ENCODE measurements at places on chromosomes 1 and 21.

DNA sequence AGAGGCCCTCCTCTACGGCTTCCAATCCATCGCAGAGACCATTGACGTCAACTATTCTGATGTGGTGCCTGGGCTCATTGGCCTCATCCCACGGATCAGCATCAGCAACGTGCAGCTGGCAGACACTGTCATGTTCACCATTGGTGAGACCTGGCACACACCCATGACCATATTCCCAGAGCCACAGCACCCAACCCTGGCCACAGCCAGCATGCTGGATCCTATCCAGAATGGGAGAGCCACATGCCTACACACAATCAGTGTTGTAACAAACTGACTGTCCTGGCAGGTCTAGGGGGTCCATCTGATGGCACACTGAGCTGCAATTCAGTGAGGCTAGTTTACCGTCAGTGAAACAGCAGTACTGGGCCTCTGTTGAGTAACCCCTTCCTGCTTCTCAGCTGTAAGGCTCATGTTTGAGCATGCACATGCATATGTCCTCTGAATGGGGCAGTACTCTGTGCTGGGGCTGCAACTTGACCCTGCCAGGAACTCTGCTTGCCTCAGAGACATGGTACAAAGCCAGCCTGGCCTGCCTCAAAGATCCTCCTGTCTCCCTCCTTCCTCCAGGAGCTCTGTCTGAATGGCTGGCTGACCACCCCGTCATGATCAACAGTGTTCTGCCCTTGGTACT lies 10.8 kb downstream of the IPO13 start:
- no peak for DNase-seq

DNA sequence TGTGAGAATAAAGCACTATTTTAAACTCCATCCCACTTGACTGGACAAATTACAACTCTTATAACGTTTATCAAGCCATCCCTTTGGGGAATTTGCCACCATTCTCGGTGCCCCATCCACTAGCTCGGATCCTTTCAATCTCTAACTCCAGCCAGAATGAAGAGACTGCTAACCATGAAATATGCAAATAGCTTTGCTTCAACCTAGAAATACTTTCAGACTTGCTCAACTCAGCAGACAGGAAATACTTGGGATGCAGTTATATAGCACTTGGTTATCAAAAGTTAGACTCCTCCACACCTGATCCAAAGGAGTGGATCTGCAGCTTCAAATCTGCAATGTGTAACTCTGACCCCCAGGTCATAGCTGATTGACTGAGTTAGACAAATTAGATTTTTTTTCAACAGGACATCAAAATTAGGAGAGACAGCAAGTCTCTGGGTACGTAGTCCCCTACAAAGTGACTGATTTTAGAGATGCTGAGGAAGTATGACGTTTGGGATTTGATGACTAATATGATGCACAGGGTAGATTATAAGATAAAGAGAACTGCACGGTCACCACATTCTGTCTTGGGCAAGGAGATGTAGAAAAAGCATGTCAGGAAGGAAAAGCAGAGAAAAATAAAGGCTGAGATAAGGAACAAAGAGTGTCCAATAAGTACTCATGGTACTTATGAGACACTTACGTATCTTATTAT lies 496.0 kb downstream of the AGBL4 start:
- DNase-seq = no peak

DNA sequence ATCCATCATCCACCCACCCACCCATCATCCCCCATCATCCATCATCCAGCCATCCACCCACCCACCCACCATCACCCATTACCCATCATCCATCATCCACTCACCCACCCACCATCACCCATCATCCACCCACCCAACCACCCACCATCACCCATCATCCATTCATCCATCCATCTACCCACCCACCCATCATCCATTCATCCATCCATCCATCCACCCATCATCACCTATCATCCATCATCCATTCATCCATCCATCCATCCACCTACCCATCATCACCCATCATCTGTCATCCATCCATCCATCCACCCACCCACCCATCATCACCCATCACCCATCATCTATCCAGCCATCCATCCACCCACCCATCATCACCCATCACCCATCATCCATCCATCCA lies 81.5 kb downstream of the ADARB1 start:
- DNase-seq = no peak

DNA sequence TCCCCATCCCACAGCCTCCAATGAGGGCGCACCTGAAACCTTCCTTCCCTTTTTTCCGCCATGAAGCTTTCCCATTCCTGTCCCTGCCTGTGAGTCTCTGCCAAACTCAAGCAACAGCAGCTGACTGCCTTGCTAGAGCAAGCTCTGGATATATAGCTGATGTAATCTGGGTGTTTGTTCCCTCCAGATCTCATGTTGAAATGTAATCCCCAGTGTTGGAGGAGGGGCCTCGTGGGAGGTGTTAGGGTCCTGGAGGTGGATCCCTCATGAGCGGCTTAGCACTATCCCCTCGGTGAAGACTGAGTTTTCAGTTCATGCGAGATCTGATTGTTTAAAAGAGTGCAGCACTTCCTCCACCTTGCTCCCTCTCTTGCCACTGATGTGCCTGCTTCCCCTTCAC lies 204.4 kb upstream of the MAP1LC3C start:
- DNase-seq = no peak

DNA sequence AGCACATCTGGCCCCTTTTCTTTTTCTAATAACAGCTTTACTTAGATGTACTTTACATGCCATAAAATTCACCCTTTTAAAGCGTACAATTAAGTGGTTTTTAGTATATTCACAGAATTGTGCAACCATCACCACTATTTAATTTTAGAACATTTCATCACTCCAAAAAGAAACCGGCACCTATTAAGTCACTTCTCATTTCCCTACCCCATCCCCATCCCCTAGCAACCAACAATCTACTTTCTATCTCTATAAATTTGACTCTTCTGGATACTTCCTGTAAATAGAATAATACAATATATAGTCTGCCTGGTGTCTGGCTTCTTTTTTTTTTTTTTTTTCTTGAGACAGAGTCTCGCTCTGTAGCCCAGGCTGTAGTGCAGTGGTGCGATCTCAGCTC lies 59.5 kb upstream of the ENAH start:
- DNase-seq = no peak

GRCh38 chr21:26815197-26815596 lies 30.0 kb downstream of the ADAMTS1 start:
- no peak for DNase-seq
